ENCODE measurements at places on chromosomes 7 and 10. TPM values are rescaled to one million over a fixed set of nuclear protein-coding genes. Genes with fewer than 3 reads are reported as not detected.

MYOF gene
- total RNA-seq: 85.0 TPM

GRCh38 chr7:7989133-7989532 is 20.5 kb downstream of the GLCCI1 start:
- DNase-seq: no peak

GAD2 gene
- total RNA-seq: not detected

DNA sequence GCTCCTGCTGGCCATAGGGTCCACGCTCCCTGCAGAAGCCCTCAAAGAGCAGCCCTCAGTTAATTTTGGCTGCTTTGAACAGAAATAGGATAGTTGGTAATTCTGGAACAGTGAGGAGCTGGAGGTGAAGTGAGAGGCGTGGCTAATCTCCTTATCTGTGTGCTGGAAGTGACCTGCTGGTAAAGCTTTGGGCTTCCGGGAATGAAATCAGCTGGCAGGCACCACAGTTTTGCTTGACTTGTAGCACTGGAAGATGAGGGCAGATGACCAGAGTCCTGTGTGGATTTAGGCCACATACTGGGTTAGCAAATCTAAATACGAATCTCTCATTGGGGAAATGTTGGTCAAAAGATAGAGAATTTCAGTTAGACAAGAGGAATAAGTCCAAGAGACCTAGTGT is 10.2 kb downstream of the ATP6V0E2 start:
- no peak for DNase-seq

DNA sequence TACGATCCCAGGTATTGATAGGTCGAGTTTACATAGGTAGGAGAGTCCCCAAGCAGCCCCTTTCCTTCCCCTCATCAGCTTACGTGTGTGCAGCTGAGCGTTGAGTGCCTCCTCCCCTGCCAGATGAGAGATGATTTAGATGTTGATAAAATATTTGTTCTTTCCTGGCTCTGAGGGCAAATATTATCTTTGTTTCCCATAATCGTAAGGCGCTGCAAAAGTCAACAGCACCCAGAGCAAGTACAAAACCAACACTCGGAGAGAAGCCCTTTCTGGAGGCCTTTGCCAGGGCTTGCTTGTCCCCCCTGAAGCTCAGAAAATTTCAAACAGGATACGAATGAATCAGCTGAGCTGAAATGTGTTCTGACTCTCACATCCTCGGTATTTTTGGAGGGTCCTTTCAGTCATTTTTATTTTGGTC is 683.2 kb downstream of the LRMDA start:
- DNase-seq: no peak

OPALIN gene
- not detected for total RNA-seq

LIPJ gene
- total RNA-seq: not detected

- DNase-seq: peak; percentile 47
Measured at GRCh38 chr7:11343818-11344413, 370.2 kb downstream of the PHF14 start.

CYP26C1 gene
- total RNA-seq: not detected

DNA sequence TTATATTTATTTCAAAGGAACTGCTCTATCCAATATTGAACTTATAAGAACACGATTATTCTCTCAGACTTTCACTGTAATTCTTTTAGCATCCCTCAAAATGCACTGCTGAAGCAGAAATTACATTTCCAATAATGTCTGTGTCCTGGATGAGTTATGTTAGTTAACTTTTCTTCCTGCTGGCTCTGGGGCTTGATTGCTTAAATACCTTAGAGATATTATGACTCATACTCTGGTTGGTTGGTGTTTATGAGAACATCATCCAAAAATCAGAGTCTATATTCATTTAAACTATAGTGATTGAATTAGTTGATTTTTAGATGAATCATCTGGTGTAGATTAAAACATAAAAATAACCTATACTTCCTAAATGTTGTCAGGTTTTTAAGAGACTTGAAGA is 246.3 kb upstream of the VWC2 start:
- DNase-seq: no peak

GRCh38 chr7:4845740-4846142 is 16.1 kb downstream of the PAPOLB start:
- DNase-seq: no peak

ADGRA1 gene
- total RNA-seq: not detected

DNA sequence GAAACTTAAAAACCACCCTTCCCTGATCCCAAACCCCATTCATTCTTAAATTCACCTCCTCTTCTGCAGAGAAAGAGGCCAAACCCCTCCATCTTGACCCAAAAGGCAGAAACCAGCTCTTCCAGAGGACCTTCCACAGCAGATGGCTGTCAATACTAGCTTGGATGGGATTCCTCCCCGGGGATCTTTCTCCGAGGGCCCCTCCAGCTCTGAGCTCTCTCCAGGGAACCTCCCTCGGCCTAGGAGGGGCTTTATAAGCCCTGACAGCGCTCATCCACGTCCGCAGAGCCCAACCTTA is 5.4 kb downstream of the TNRC18 start:
- DNase-seq: no peak

GRCh38 chr10:108901781-108902618 is 1021.3 kb downstream of the XPNPEP1 start:
- DNase-seq: no peak

- no peak for DNase-seq
Measured at GRCh38 chr7:41698726-41699125, 4.2 kb downstream of the INHBA start.

- DNase-seq: no peak
Measured at GRCh38 chr10:116545122-116545521, 609 bp upstream of the PNLIP start.

OR2A5 gene
- not detected for total RNA-seq

DNA sequence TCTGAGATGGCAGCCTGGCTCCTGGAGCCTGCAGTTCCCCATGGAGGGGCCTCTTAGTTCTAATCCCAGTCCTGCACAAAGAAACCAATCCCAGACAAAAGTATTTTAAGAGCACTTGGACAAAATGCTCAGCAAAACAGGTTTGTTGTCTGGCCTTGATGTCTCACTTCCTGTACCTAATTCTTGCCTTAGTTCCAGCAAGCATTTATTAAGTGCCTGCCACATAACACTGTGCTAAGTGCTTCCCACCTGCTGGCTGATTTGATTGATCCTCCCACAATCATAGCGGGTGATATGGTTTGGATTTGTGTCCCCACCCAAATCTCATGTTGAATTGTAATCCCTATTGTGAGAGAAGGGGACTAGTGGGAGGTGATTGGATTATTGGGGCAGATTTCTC is 65.7 kb upstream of the HABP2 start:
- DNase-seq: no peak

DNA sequence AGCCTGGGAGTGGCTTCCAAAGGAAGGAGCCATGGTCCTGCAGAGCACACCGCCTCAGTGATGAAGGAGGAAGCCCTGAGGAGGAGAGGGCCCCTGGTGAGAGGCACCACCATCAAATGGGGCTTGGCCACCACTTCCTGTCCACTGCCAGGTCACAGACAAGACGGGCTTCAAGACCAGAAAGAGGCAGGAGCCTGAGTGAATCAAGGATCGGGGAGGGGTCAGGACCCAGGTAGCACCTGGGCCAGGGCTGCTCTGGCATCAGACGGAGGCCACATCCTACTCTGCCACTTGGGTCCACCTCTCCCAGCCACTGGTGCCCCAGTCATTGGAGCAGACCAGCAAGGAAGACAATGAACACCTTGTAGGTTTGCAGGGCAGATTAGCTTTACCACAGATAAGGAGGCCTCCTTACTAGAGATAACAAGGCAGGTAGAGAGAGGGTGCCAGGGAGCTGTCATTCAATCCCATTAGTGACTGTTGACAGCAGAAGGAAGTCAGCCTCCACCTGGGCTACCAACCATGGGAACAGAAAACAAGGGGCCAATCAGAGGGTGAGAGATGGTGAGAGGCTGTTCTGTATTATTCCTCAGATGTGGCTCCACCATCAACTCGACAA is 143.4 kb downstream of the TNS3 start:
- no peak for DNase-seq

DNA sequence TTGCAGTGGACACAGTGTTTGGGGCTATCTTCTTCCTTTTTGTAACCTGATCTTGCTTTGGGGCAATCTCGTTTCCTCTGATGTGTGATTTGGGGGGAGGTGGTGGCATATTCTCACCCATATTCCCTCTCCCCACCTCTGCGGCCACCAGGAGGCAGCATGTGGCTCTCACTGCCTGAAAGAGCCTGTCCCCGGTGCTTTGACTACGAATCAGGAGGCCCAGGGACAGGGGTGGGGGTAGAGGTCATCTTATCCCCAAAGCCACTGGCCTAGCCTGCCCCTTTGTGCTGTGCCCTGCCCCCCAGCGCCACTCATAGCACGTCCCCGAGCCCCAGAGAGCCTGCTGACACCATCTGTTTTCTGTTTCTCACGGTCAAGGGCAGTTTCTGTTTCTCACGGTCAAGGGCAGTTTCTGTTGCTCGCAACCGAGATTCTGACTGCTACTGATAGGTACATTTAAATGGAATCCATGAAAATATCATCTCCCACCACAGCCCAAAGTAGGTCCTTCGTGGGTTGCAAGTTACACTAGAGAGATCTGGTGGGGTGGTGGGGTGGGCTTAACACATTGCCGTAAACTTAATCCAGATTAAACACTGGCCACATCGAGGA is 28.2 kb downstream of the PHYH start:
- DNase-seq: peak; percentile 15

GRCh38 chr10:48879451-48879850 is 60.2 kb downstream of the LRRC18 start:
- DNase-seq: no peak

DNA sequence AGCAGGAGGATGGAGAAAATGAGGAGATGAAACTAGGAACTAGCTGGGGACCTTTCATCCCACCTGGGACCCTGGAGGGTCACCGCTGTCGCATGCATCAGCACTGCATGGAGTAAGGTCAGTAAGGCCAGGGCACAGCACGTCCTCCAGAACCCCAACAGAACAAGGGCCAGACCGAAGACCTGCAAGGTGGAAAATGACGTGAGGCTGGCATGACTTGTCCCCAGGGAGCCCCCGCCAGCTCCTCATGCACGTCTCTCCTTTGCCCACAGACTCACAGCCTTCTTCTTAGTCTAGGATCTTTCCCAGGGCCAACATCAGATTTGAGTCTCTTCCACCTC is 4.7 kb downstream of the ZNF488 start:
- DNase-seq: no peak

- DNase-seq: peak; percentile 51
Measured at GRCh38 chr10:76303682-76304316, 872.4 kb downstream of the LRMDA start.

PI4K2A gene
- 19.8 TPM for total RNA-seq

- DNase-seq: no peak
Measured at GRCh38 chr7:151632750-151633515, 113.2 kb upstream of the RHEB start.

GRCh38 chr10:69958556-69958902 is 94.1 kb upstream of the MACROH2A2 start:
- no peak for DNase-seq

CSGALNACT2 gene
- total RNA-seq: 2.0 TPM

DNA sequence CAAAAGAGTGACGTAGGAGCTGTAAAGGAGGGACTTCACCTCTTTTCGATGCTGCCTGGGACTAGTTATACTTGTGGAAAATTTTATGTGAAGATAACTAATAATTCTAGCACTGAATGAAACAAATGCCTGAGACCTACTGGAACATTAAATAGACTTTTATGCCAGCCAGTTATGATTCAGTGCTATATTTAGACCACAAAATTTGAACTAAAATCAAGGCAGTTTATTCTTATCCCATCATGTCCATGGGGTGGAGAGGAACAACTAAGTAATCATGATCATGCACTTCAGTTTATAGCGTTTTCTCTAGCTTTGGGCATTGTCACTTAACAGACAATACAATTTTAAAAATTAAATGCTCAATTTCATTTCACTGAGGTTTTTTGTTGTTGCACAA is 76.7 kb downstream of the ZEB1 start:
- DNase-seq: no peak

SFRP4 gene
- total RNA-seq: 0.03 TPM

- DNase-seq: no peak
Measured at GRCh38 chr7:1463676-1464223, 4.5 kb upstream of the MICALL2 start.

UNC5B gene
- 1.7 TPM for total RNA-seq

DNA sequence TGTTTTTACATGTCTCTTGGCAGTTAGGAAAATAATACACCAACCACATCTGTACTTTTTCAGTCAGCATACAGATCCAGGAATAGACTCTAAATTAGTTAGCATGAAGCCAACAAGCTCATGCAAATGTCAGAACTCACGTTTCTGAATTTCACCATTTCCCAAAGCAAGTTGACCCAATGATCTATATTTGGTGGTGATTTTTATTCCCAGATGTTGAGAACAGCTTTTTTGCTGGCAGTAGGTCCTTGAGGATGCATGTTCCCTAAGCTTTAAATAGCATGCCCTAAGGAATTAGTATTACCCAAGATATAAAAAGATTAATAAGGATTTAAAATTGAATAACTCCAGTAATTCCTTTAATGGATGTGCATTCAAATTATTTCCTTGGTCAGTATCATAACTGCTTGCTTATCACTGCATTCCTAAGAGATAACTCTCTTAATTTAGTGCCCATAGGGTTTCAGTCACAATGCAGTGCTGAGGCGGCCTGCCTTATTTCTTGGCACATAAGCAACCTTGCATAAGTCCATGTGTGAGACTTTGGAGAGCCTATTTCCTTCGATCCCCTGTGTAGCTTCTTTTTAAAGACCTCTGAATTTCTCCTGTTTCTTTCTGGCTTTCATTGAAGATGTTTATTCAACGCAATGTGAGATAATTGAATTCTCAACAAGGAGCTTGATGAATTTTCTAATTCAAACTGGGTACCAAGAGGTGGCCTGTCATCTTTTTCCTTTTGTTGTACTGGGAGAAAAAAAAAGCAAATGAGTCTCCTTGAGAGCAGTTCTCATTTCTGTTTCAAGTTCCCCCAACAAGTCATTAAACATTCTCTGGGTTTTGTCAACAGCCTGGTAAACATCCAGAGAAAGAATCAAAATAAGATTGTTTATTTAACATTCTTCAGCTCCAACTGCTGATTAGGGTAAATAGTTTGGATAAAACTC is 135.3 kb upstream of the MEOX2 start:
- DNase-seq: no peak
